Effector memory CD8-positive, alpha-beta T cell (primary cell): ENCODE measurements at places on chromosomes 7 and 10.

GRCh38 chr10:124870854-124871425 is 69.3 kb downstream of the ABRAXAS2 start:
- DNase-seq: no peak

DNA sequence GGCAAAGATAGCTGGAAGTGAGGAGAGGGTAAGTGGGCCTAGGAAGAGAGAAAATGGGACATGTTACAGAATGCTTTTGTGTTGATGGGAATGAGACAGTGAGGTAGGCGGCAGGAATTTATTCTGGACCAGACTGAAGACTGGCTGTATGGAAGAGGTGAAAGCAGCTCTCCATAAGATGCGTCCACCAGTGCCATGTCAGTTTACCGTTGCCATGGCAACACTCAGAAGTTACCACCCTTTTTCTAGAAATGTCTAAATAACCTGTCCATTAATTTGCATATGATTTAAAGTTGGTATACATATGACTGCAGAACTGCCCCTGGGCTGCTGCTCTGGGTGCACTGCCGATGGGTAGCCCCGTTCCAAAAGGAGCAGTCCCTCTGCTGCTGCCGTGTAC is 46.7 kb downstream of the RAB18 start:
- DNase-seq: no peak

- no peak for DNase-seq
Measured at GRCh38 chr10:593901-594457, 95.5 kb downstream of the DIP2C start.

DNA sequence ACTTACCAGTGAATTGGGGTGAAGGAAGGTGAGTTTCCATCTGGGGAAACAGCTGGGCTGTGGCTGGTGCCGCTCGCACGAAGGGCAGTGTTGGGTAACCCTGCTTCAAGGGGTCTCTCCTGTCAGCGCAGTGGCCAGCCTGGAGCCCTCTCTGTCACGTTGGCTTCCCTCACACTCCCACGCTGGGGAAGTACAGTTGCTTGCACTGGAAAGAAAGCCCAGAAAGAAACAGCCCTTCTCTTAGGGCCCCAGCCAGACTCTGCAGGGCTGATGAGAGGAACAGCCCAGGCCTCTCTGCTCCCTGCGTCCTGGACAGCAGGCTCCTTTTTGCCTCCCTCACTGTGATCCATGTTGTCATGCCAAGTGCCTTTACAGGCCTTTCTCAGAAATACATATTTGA is 40.3 kb upstream of the TRIM8 start:
- no peak for DNase-seq

DNA sequence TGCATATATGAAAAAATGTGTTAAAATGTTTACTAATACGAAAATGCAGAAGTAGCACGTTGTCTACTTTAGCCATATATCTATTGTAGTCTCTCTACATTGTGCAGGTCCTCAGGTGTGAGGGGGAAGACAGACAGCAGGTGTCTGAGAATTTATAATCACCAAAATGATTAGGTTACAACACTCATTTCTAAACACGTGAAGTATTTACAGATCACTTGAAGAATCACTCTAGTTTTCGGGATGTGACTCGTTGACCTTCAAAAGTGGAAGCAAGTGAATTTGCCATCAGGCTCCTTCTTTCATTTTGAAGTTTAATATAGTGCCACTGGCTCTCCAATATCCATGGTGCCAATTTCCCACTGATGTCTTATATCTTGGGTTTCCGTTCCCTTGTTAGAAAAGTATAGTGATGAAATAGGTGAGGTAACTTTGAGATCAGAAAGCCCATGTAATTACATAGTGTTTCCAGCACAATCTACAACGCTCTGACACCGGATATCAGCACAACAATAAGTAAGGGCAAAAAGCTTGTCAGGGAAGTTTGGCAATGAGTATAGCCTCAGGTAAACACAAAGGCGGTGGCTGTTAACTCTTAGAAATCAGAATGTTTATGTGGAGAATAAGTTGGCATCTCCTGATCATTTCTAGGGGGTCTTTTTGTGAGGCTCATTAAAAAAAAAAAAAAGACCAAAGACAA is 57.5 kb upstream of the SP4 start:
- DNase-seq: no peak

GRCh38 chr7:75985518-75986146 is 8.8 kb downstream of the TMEM120A start:
- DNase-seq: no peak

GRCh38 chr10:79994556-79994955 is 45.7 kb upstream of the SFTPD start:
- DNase-seq: no peak

DNA sequence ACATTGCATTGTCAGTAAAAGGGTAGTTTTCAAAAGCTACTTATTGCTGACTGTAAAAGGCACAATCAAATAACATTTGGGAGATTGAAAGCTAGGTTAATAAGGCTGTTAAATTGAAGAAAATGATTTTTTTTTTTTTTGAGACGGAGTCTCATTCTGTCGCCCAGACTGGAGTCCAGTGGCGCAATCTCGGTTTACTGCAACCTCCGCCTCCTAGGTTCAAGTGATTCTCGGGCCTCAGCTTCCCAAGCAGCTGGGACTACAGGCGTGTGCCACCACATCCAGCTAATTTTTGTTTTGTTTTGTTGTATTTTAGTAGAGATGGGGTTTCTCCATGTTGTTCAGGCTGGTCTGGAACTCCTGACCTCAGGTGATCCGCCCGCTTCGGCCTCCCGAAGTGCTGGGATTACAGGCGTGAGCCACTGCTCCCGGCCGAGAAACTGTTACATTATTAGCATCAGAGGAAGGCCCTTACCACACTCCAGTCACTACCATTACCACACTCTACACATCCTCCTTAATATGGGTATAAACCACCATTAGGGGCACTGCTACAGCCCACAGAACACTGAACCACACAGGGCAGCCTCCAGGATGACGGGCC is 1.0 kb downstream of the CYP51A1 start:
- DNase-seq: no peak

DNA sequence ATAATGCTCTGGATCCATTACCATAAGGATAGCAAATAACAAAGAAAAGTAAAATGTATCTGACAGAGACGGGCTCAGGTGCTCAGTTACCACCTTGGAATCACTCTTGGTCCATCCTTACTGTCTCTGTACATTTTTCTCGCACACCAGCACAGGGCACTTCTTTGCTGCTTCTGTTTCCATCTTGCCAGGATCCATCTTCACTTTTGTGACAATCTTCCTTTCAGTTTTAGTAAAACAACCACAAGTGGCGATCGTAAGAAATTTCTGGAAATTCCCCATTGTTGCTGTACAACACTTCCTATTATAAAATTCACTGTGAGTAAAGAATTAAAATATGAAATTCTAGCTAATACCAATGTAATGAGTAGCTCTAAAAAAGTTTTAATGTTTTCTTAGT is 695.5 kb downstream of the GRM8 start:
- DNase-seq: no peak

- no peak for DNase-seq
Measured at GRCh38 chr7:100088095-100088620, 611 bp upstream of the COPS6 start.

DNA sequence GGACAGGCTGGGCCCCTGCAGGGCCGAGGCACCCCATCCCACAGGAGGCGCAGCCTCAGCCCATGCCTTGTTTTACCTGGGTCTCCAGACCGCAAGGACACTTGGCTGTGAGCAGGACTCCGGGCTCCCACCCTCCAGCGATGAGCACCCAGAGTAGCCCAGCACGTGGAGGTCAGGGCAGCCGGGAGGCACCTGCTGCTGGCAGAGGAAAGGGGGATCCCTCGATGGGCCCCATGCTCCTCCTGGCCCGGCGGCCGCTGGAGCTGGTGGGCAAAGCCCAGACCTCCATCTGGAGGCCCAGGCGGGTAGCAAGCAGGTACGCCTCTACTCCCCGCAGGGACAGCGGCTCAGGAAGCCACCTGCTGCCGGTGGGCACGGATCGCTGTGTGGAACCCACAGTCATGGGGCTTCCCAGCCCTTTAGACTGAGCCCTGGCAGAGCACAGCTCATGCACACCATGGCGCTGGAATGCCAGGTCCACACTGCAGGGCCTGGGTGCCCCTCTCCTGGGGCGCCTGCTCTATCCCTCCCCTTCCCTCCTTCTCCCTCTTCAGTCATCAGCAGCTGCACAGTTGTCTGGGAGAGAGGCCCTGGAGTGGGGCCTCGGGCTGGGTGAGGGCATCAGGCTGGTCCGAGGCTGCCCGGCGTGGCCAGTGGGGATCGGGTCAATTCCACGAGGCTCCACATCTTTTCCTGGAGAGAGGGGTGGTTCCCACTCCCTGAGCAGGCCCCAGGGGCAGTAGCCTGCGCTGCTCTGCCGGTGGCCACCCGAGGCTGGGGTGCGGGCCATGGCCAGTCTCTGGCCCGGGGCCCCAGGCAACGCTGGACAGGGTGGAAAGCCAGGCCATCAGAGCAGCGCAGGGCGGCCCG is 65.7 kb downstream of the PWWP2B start:
- no peak for DNase-seq

- peak; percentile 4 for DNase-seq
Measured at GRCh38 chr10:99766302-99766681, 16.1 kb upstream of the ABCC2 start.

- DNase-seq: no peak
Measured at GRCh38 chr10:15704581-15704968, 15.1 kb downstream of the ITGA8 start.

- DNase-seq: no peak
Measured at GRCh38 chr7:66140924-66141323, 26.3 kb downstream of the CRCP start.

DNA sequence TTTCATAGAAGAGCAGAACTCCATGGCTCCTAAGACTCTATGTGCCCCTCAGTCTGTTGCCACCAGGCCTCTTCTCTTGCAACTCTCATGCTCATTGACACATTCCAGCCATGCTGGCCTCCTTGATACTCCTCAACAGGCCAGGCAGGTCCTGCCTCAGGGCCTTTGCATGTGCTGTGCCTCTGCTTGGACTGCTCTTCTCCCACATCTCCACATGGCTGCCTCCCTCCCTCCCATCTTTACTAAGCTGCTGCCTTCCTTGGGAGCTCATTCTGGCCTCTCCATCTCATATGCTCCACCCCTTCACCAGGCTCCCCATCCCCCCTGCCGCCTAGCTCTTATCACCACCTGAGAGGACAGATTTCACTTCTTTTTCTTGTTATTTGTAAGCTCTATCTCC is 103.8 kb upstream of the GPR26 start:
- DNase-seq: no peak

- no peak for DNase-seq
Measured at GRCh38 chr7:110870926-110871325, 220.0 kb upstream of the LRRN3 start.

- DNase-seq: no peak
Measured at GRCh38 chr10:108037061-108037460, 872.6 kb upstream of the SORCS1 start.

DNA sequence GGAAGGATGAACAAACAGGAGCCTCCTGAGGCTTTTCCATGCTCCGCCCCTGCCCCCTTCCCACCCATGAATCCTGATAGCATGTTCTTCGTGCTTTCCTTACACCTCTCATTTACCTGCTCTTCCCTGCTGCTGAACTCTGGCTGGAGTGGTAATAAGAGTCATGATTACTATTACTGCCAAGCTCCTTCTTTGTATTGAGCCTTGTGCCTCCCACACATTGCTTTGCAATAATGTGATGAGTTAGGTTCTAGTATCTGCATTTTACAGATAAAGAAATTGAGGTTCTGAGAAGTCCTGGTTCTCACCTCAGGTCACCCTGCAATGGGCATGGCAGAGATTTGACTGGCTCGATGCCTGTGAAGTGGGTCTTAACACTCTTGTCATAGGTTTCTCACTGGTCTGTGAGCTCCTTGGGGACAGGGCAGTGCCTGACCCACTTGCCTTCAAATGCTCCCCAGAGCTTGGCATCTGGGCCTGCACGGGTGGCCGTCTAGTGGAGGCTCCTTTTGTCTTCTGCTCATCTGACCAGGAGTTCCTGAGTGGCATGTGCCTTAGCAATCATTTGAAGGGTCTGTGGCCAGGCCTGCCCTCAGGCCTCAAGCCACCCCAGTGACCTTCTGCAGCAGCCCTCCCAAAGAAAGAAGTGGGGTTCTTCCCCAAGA is 309.2 kb upstream of the ZMIZ1 start:
- no peak for DNase-seq

DNA sequence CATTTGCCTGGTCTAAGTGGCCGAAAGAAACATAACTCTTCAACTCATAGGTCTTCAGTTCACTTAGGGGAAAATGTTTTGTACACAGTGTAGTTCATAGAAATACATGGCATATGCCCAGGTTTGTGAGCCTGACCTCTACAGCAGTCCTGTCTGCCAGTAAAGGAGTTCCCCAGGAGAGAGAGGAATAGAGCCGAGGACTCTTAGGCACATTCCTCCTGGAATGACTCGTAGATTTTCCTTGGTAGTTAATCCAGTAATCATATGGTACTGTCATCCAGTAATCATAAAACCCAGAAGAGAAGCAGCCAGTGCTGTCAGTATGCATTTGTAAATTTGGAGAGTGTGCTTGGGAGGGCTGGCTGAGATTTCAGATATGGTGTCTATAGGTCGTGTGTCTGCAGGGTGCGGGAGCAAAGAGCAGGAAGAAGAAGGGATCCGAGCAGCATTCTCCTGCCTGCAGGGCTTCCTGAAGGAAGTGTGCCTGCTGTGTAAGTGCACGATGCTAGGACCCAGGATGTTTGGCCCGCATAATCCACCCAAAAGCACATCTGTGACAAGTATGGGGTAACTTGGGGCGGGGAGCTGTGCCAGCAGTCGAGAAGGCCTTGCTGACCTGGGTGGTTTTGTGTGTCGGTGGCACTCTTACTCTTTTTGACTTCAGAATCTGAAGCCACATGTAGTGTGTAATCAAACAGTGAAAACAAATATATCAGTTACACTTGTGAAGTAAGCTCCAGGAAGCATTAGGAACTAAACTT is 13.9 kb downstream of the EIF4H start:
- DNase-seq: no peak

GRCh38 chr7:12553416-12553815 is 17.1 kb upstream of the SCIN start:
- DNase-seq: no peak

- DNase-seq: no peak
Measured at GRCh38 chr7:129126314-129126713, 18.2 kb upstream of the TSPAN33 start.

GRCh38 chr7:51224811-51225595 is 91.6 kb downstream of the COBL start:
- no peak for DNase-seq

- DNase-seq: peak; percentile 38
Measured at GRCh38 chr7:155206318-155207020, 91.2 kb upstream of the INSIG1 start.

- no peak for DNase-seq
Measured at GRCh38 chr10:128274938-128275337, 148.7 kb upstream of the MKI67 start.

DNA sequence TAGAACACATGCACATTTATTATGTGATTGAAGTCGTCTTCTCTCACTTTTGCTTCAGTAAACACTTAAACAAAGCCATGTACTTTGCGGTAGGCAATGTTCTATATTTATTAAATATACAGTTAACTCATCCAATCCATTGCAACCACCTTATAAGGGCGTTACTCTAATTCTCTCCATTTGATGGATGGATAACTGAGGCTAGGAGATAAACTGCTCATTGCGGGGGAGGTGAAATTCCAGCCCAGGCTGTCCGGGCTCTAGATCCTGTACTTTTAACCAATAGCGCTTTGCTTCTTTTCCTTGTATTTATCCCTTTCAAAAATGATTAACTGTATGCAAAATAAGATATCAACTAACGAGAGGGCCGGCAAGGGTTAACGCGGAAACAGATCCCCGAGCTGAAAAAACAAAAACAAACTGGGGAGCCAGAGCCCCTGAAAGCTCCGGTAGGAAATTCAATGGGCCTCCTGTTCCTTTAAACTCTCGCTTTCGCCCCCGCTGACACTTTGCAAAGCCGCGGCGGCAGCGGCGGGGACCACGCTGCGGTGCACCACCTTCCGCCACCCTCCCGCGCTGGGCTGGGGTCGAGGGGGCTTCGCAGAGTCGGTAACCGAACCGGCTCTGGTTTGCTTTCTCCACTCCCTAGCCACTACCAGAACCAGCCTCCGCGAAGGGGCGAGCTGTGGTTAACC is 1.0 kb upstream of the PLXDC2 start:
- DNase-seq: no peak
